ENCODE measurements at places on chromosomes 2 and 18.

- DNase-seq: no peak
Observed at GRCh38 chr18:8843005-8843404, 137.6 kb downstream of the MTCL1 start.

DNA sequence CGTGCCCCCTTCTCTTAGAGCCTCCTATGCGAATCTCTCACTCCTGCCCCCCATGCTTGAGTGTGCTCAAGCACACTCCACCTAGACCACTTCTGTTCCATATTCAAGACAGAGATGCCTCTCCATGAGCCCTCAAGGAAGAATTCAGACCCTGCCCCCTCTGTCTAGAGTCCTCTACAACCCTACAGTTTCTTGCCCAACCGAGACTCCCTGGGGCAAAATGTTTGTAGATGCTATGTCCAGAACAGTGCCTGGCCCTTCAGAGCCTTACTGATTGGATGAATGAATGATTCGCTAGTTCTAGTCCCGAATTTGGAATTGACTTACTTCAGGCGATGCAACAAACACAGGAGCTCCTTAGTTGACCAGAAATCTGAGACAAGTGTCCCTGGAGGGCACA is 8.7 kb downstream of the APCDD1 start:
- no peak for DNase-seq

DNA sequence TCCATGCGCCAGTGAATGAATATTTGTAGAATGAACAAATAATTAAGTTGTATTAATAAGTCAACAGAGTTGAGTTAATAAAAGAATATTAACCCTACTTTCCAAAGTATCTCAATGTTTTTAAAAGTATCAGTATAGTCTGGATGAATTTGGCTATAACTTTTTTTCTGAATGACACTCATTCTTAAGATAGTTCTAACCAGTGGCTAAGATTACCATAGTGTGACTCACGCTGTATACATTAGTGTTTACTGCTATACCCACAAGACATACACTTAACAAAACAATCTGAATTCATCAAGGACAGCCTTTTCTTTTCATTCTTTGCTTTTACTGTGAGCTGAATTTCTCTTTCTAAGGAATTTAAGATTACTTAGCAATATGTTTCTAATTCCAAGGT is 77.0 kb upstream of the PDE1A start:
- no peak for DNase-seq

- no peak for DNase-seq
Observed at GRCh38 chr2:71067567-71068217, 756 bp upstream of the NAGK start.

DNA sequence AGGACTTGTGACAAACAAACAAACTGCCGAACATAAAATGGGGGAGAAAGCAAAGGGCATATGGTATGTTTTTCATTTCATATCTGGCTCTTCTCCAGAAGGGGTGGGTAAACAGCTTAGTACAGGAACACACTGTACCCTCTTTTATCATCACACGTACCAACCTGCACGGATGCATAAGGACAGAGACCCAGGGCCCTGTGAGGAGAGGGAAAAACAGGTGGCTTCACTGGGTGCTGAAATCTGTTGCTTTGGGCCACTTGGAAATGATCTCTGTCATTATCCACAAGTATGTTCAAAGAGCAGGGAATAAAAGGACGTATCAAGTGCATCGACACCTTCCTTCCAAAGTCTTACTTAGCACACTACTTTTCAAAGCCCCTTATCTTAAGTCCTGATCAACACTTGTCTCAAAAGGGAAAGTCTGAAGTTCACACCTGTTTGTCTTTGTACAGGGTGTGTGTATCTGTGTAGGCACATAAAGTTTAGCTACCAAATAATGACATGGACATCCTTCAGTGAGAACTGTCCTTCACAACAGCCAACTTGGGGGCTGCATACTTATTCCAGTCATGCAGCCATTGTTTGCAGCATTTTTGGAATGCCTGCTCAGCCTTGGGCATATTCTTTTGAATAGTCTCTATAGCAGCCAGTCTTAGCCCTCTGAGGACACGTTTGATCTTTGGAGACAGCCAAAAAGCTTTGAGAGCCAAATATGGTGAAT is 60.6 kb downstream of the IRS1 start:
- no peak for DNase-seq

DNA sequence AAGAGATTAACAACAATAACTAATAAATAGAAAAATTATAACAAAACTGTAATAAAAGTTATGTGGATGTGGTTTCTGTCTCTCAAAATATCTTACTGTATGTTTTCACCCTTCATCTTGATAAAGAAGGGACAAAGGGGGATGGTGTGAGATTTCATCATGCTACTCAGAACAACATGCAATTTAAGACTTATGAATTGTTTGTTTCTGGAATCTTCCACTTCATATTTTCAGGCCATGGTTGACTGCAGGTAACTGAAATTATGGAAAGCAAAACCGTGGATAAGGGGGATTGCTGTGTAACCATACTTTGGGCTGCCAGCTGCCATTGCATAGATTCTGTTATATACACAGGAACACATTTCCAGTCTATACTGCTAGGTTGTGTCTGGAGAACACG is 45.6 kb downstream of the NEB start:
- DNase-seq: no peak

GRCh38 chr18:36461551-36461987 is 164.1 kb downstream of the FHOD3 start:
- no peak for DNase-seq

- DNase-seq: no peak
Observed at GRCh38 chr2:80302314-80303005, 2.1 kb downstream of the LRRTM1 start.

DNA sequence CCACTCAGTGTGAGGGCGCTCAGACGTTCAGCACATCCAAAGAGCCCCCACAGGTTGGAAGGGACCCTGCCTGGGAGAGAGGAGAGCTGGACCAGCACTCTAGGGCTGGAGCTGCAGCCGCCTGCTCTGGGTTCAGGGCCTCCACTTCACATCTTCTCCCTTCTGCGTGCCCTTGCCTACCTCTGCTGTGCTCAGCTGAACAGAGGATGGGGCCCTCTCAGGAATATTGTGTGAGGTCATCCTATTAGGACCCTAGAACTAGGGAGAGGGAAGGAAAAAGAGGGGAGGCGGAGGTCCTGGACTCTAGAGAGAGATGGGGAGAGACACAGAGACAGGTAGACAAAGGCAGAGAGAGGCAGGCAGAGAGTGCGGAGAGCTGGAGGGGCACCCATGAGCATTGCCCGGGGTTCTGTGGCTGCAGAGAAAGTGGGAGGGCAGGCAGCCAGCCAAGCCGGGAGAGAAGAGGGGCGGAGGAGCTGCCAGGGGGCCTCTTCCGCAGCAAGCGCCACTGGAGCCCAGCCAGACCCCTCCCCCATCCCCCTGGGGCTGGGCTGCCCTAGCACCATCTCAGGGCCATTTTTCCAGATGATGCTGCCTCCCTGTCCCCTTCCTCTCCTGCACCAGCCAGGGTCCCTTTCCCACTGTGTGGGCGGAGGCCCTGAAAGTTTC is 8.3 kb upstream of the TNS1 start:
- DNase-seq: peak; percentile 36

GRCh38 chr2:23497536-23497935 is 112.6 kb downstream of the KLHL29 start:
- no peak for DNase-seq

- no peak for DNase-seq
Observed at GRCh38 chr2:226136739-226137138, 662.9 kb downstream of the IRS1 start.
